ENCODE measurements at places on chromosomes 3 and 15.

DNA sequence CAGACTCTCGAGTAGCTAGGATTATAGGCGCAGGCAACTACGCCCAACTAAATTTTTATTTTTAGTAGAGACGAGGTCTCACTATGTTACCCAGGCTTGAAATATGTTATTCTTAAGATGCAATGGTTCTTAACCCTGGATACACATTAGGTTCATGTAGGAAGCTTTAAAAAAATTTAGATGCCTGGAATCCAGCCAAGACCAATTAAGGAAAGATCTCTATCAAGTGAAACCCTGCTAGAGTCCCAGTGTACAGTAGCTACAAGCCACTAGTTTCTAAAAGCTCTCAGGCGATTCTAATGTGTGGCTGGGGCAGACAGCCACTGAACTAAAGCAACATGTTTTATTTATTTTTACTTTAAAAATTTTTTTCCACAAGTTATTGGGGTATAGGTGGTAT, 33.2 kb downstream of the TRIM69 start:
- DNase-seq: no peak

- DNase-seq: no peak
Measured at GRCh38 chr3:53725387-53725995, 120.7 kb downstream of the CHDH start.

- DNase-seq: peak; percentile 82
Measured at GRCh38 chr15:63503739-63504246, 600 bp upstream of the USP3 start.

DNA sequence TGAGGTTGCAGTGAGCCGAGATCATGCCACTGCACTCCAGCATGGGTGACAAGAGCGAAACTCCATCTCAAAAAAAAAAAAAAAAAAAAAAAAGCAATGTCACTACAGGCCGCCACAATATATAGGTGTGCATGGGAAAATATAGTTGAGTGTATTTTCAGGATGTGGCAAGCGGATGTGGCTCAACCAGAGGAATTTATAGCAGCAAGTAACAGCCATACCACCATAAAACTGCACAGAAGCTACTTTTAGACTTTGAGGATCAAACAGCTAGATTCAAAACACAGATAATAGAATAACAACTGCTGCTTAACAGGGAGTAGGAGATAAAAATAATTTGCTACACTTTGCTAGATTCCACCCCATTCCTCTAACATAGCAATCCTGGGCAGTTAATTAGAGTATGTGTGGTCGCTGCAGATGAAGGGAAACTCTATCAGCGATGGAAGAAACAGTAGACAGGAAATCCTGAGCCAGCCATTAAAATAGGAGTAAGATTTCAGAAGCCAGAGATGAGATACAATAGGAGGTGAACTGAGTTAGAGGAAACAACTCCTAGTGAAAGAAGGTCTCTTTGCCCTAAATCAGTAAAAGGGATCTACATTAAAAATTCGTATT, 318.7 kb upstream of the STT3B start:
- peak; percentile 76 for DNase-seq

GRCh38 chr3:67335813-67336212, 318.6 kb downstream of the SUCLG2 start:
- no peak for DNase-seq

- DNase-seq: no peak
Measured at GRCh38 chr3:106542101-106542769, 673.4 kb upstream of the CBLB start.

GRCh38 chr15:51060030-51060673, 34.6 kb downstream of the TNFAIP8L3 start:
- no peak for DNase-seq
